NB4 (cell line): ENCODE measurements at places on chromosomes 1 and 21.
A peak's percentile ranks its signal among the peaks of the same experiment; 100 is the strongest.

DNA sequence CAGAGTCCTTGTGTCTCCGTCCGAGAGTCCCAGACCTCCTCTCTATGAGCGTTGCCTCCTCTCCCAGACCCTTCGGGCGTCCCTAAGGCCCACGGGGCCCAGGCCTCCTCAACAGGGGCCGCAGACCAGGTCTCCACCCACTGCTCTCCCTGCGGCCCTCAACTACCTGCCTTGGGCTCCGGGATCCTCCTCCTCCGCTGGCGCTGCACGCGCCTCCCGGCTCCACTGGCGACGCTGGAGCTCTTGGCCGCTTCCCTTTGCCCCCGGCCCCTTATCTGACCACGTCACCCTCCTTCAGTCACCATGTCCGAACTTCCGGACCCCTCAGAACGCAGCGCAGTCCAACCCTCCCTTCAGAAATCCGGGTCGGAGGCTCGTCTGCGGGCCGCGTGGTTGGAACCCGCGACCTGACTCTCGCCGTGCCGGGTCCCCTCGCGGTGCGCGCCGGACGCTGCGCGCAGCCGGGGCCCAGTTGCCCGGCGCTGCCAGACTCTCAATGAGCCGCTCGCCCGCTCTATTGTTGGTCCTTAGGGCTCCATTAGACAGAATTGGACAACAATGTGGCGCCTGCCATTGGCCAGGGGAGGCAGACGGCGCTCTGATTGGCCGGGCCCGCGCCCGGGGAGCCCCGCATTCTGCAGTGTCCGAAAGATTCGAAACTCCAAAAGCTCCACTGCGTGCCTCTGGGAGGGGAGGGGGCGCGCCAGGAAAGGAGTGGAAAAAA lies at the start of gene DMRTA2:
DMRTA2 (minus strand) TSS at position 498 of the 724 bp plus-strand sequence. CDS start 1,907 bp downstream, outside the sequence.
- no peak for DNase-seq

DNA sequence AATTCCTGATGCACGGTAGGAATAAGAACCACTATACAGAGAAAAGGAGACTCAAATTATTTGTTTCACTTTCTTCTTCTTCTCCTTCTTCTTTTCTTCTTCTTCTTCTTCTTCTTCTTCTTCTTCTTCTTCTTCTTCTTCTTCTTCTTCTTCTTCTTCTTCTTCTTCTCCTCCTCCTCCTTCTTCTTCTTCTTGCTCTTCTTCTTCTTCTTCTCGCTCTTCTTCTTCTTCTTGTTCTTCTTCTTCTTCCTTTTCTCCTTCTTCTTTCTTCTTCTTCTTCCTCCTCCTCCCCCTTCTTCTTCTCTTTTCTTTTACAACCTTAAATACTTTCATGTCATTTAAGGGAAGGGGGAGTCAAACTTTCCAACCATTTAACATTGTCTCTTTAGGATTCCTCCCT lies 11.0 kb upstream of the GPR88 start:
- DNase-seq = no peak

DNA sequence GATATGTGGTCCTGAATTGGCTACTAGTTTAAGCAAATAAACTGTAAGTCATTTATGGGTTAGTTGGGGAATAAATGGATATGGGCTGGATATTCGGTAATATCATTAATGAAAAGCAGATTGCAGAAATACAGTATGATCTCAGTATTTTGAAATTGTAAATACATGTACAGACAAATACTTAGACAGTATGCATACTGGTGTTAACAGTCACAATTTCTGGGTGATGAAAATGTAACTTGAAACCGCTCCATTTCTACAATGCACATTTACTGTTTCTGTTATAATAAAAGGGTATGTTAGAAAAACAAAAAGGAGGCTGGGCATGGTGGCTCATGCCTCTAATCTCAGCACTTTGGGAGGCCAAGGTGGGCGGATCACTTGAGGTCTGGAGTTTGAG lies 28.0 kb downstream of the BLZF1 start:
- DNase-seq = no peak

GRCh38 chr1:206729507-206729906 lies 41.1 kb upstream of the IL19 start:
- DNase-seq = no peak

DNA sequence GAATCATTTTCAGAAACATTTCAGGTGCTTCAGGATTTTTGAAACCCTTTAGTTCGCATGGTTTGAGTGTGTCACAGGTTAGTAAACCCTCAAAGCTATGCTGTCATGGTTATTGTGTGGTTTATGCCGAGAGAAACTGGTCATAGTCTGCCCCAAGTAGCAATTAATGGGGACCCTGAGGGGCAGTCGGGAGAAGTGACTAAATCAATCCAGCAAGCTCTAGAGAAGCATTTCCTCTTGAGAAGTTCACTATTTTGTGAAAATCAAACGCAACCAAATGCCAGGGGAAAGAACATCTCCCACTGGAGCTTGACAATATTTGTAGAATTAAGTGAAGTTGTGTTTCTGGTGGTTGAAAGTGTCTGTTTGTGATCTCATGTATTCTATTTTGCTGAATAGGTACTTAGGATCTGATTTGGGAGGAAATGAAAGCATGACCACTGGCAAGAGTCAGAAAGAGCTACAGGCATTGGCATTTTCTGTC lies 63.0 kb upstream of the BACH1 start:
- DNase-seq = no peak

GRCh38 chr1:24385160-24385940 lies 28.2 kb downstream of the STPG1 start:
- DNase-seq = peak; percentile 38

GRCh38 chr1:205454903-205455335 lies 926 bp downstream of the BLACAT1 start:
- DNase-seq = no peak

GRCh38 chr1:47547753-47548573 lies 110.1 kb downstream of the FOXD2 start:
- no peak for DNase-seq

DNA sequence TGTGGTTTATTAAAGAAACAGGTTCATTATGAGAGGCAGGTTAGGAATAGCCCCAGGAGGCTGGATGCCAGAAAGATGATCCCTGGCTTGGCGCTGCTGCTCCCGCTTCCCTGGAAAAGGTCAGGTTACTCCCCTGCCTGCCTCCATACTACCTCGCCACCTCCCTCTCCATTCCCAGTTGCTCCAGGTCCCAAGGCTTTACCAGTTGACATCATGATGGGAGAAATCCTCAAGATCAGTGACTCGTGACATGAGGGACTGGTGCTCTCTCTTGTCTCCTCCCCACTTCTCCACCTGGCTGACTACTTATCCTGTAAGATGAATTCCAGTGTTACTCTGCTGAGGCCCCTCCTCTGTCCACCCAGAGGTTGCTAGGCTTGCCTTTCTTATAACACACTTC lies 19.7 kb downstream of the VASH2 start:
- DNase-seq = no peak

DNA sequence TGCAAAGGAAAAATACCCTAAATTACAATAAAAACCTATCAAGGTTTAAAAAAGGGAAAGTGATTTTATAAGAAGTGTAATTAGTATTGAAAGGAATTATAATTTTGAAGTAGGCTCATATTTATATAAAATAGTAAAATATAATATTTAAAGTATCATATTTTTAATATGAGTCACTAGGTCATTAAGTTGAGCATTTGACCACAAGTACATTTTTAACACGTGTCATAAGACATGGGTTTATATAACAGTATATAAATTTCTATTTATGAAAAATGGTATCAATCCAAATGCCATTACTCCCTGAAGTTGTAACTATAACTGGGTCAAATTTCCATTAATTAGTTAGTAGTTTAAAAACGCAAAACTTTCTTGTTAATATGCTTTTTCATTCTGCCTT lies 365.9 kb downstream of the COL11A1 start:
- DNase-seq = no peak

DNA sequence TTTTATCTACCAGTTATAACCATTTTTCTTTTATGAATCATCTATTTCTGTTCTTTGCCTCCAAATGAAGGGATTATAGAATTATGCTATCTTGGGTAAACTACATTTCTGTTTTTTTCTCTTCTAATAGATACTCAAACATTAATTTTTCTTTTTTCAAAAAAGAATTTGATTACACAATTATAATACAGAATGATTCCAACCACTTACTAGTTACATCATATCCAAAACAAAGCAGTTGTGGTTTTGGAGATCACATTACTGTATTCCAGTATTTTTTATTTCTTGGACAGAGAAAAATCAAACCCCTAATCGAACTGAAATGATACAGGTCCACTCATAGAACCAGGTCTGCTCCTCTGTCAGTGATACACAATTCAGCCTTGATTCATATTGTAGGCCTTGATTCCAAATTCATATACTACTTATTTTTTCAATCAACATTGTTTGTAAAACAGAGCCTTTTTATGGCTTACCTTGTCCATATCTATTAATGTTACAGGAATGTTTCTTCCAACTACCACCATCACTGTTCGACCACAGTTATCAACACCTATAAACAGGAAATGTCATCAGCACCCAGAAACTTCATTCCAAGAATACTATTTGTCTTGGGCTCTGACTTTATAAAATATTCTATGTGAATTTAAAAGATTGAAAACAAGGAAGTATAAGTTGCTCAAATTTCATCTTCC lies 43.2 kb downstream of the GDAP2 start:
- no peak for DNase-seq

DNA sequence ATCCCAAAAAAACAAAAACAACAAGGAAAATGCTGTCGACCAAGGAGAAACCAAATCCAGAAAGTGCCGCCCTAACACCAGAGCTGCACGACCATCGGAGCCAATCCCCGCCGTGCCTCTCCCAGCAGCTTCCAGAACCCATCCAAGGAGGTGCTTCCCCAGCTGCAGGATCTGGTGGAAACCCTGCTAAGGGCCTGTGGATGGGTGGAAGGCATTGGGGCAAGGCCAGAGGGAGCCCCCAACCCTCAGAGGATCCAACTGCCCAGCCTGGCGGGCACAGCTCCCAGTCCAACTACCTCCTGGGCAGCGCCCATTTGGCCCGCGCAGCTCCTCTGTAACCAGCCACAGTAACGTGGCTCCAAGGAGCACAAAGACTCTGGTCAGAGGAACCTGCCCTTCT lies 81.6 kb downstream of the NPHP4 start:
- no peak for DNase-seq

- peak; percentile 49 for DNase-seq
Observed at GRCh38 chr1:57307392-57308170, 116.3 kb downstream of the DAB1 start.

GRCh38 chr1:112625696-112626095 lies 6.1 kb downstream of the CAPZA1 start:
- DNase-seq = peak; percentile 24

DNA sequence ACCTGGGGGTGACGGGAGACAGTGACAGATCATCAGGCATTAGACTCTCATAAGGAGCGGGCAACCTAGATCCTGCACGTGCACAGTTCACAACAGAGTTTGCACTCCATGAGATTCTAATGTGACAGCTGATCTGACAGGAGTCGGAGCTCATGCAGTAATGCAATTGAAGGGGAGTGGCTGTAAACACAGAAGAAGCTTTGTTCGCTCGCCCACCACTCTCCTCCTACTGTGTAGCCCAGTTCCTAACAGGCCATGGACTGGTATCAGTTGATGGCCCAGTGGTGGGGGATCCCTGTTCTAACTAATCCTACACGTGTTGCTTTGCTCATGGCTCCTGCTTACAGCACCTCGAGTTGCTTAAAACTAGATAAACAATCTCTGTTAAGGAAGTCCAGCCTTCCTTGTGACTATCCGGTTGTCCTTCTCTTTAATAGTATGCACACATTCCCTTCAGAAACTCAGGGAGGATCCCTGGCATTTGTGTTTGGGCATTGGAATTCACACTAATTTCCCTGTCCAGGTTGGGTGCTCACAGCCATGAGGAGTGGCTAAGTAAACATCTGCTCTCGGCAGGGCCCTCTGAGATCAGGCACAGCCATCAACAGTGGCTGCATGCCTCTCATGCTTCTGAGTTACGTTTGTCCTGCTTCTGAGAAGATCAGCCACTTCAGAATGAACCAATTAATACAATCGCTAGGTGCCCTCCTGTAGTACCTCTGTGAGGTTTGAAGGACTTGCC lies 21.1 kb upstream of the F3 start:
- no peak for DNase-seq

DNA sequence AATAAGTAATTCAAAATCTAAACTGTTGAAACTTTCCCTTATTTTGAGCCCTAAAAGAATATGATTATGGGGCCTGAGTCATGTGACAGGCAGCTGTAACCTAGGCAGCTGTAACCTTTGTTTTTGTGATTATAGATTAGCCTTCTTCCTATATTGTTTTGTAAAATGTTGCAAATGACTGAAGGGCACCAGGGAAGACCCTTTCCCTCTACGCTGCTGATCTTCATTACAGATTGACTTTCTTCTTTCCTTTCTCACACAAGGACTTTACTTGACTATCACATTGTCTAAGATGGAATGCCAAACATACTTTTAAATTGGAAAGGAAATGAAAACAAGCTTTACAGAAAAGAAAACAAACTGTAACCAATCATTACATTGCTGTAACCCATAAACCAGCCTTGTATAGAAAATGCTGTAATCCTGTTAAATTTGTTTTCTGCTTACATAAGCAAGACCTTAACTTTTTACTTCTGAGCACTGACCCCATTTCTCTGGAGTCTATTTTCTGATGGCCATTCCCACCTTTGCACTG lies 242.2 kb downstream of the RGS7 start:
- no peak for DNase-seq
